Testis (tissue), 5 donors: ENCODE measurements at places on chromosomes 5 and 9. TPM values are rescaled to one million over a fixed set of nuclear protein-coding genes. Genes with fewer than 3 reads are reported as not detected.
A peak's percentile ranks its signal among the peaks of the same experiment; 100 is the strongest.

PCDHA13 gene
- 4.4 TPM for total RNA-seq

S100Z gene
- 0.71 TPM for total RNA-seq

MVB12B gene
- 30.7 TPM for total RNA-seq

PTPRD gene
- total RNA-seq = 33.6 TPM

PAEP gene
- not detected for total RNA-seq

TNFSF15 gene
- not detected for total RNA-seq

HAVCR2 gene
- total RNA-seq = 3.2 TPM

CCDC183 gene
- 41.1 TPM for total RNA-seq

CTXN3 gene
- total RNA-seq = 0.24 TPM

SERF1A gene
- total RNA-seq = 21.3 TPM

TTC33 gene
- total RNA-seq = 14.7 TPM

FYB1 gene
- total RNA-seq = 2.5 TPM

RNF183 gene
- total RNA-seq = 1.7 TPM

GRCh38 chr5:44891116-44891515, 82.4 kb downstream of the MRPS30 start:
- no peak for DNase-seq
- H3K4me3 ChIP-seq = no peak overlapping the region
- no peaks in the 10 kb centered on the region for H3K4me1 ChIP-seq
- no peaks in the 10 kb centered on the region for H3K36me3 ChIP-seq
- H3K27ac ChIP-seq = no peak overlapping the region
- no peaks in the 10 kb centered on the region for H3K27me3 ChIP-seq

DNA sequence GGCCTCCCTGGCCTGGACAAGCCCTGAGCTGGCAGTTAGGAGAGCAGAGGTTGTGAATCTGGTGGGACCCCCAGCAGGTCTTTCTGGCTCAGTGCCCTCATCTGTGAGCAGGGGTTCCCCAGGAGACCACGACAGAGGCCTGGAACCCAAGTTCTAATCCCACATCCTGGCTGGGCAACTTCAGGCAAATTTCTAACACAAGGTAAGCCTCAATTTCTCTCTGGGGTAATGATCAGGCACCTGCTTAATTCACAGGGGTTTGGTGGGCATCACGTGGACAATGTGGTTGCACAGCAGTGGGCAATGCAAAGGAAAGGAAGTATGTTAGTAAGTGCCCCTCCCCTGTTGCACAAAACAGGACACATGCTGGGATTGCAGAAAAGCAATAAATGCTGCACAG, 1.9 kb upstream of the KCNIP1 start:
- H3K4me3 ChIP-seq = no peak overlapping the region
- no peak for DNase-seq
- peaks cover 16% of the 10 kb centered on the region for H3K4me1 ChIP-seq
- H3K27ac ChIP-seq = no peak overlapping the region
- H3K36me3 ChIP-seq = no peaks in the 10 kb centered on the region
- H3K27me3 ChIP-seq = no peaks in the 10 kb centered on the region

- DNase-seq = no peak
- H3K4me3 ChIP-seq = no peak overlapping the region
- H3K4me1 ChIP-seq = no peaks in the 10 kb centered on the region
- H3K27me3 ChIP-seq = no peaks in the 10 kb centered on the region
These were observed 203.8 kb upstream of the DAP start for GRCh38 chr5:10964806-10965205.

- no peaks in the 10 kb centered on the region for H3K27me3 ChIP-seq
- no peak overlapping the region for H3K27ac ChIP-seq
- peaks cover 5% of the 10 kb centered on the region for H3K4me1 ChIP-seq
- no peaks in the 10 kb centered on the region for H3K36me3 ChIP-seq
- no peak for DNase-seq
These were observed 20.1 kb downstream of the C5orf58 start for GRCh38 chr5:170252720-170253350.

- H3K4me1 ChIP-seq = no peaks in the 10 kb centered on the region
- H3K4me3 ChIP-seq = no peak overlapping the region
- no peak for DNase-seq
- H3K27me3 ChIP-seq = no peaks in the 10 kb centered on the region
- no peak overlapping the region for H3K27ac ChIP-seq
- H3K36me3 ChIP-seq = no peaks in the 10 kb centered on the region
These were observed 88.6 kb downstream of the AGTPBP1 start for GRCh38 chr9:85653153-85653552.

GRCh38 chr5:170166101-170166500, 60.4 kb downstream of the FOXI1 start:
- no peaks in the 10 kb centered on the region for H3K4me1 ChIP-seq
- no peaks in the 10 kb centered on the region for H3K27me3 ChIP-seq
- no peak overlapping the region for H3K4me3 ChIP-seq
- no peak overlapping the region for H3K27ac ChIP-seq

DNA sequence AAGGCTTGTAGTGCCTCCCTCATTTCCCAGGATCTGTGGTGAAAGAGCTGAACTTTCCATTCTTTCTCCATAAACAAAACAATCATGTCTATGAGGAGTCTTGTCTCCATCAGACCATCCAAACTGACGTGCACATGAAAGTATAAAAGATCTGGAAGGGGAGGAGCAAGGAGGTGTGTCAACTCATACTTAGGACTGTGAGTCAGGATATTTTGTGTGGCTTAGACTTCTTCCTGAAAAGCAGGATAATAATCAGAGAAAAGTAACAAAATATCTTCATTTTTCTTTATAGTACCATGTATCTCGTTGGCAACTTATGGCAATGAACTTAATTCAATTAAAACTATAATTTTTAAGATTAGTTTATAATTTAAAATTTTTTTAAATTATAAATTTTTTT, 96.0 kb upstream of the PRRC1 start:
- H3K4me3 ChIP-seq = no peak overlapping the region
- no peak for DNase-seq
- no peaks in the 10 kb centered on the region for H3K27me3 ChIP-seq
- no peak overlapping the region for H3K27ac ChIP-seq

- no peaks in the 10 kb centered on the region for H3K4me1 ChIP-seq
- DNase-seq = no peak
- no peaks in the 10 kb centered on the region for H3K27me3 ChIP-seq
- H3K36me3 ChIP-seq = no peaks in the 10 kb centered on the region
- no peak overlapping the region for H3K27ac ChIP-seq
These were observed 81.1 kb downstream of the FAM174A start for GRCh38 chr5:100616291-100616690.

DNA sequence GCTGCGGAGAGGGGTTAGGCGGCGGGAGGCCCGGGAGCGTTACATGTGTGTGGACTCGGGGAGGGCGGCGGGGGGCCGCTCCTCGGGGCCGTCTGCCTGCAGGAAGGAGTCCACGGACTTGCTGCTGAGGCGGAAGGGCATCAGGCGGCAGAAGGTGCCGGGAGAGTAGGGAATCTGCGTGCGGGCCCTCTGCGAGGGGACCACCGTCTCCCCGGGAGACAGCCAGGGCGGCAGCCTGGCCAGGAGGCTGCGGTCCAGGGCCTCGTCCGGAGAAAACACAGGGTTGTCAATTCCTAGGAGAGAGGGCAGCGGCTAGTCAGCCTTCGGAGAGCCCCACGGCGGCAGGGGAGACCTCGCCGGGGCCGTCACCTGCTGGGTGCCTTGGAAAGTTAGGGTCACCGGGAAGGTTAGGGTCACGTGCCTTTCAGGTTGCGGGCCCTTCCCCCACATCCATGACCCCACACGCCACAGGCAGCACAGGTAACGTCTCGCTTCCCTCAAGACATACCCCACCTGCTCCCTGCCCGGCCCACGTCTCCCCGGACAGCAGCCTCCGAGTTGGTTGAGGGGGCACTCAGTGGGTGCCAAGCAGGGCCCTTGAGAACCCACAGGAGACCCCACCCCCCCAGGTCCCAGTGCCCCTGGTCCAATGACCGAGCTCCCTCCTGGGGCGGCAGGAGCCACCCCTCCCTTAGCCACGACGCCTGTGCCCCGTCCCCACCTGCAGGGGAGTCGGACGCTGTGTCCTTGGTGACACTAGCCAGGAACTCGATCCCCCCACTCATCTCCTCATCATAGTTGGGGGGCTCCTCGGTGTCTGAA, 32.1 kb downstream of the EXOC3 start:
- no peak overlapping the region for H3K4me3 ChIP-seq
- peaks cover 15% of the 10 kb centered on the region for H3K4me1 ChIP-seq
- H3K36me3 ChIP-seq = no peaks in the 10 kb centered on the region
- H3K27me3 ChIP-seq = no peaks in the 10 kb centered on the region

- no peak overlapping the region for H3K4me3 ChIP-seq
- peaks cover 11% of the 10 kb centered on the region for H3K4me1 ChIP-seq
- no peak for DNase-seq
- H3K27me3 ChIP-seq = no peaks in the 10 kb centered on the region
- no peak overlapping the region for H3K27ac ChIP-seq
These were observed 56.5 kb downstream of the ADAMTS2 start for GRCh38 chr5:179288809-179289185.

DNA sequence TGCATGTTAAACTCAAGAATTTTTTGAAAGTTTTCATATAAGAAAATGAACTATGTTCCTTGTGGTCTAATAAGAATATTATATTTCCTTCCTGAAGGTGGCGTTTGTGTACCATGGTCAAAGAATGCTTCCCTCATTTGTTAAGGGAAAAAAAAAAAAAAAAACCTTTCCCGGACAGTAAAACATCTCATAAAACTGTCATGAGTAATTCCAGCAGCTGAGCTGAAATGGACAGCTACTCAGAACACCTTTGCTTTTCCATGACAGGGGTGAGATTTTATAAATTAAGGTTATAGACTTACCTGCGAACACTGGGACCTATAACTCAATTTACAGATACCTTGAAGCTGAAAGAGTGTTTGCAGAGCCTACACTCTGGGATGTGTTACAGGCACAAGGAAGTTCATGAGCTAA, 113.2 kb upstream of the RANBP3L start:
- DNase-seq = no peak
- no peaks in the 10 kb centered on the region for H3K4me1 ChIP-seq
- H3K27ac ChIP-seq = no peak overlapping the region

- no peak overlapping the region for H3K4me3 ChIP-seq
- H3K27ac ChIP-seq = no peak overlapping the region
- H3K4me1 ChIP-seq = no peaks in the 10 kb centered on the region
- no peak for DNase-seq
These were observed 13.1 kb downstream of the PALM2AKAP2 start for GRCh38 chr9:109792951-109793546.

GRCh38 chr9:135069558-135070197, 17.8 kb upstream of the OLFM1 start:
- H3K27me3 ChIP-seq = no peaks in the 10 kb centered on the region
- H3K4me1 ChIP-seq = no peaks in the 10 kb centered on the region
- DNase-seq = no peak
- no peak overlapping the region for H3K4me3 ChIP-seq
- no peaks in the 10 kb centered on the region for H3K36me3 ChIP-seq

GRCh38 chr9:138044485-138045383, 167.2 kb downstream of the CACNA1B start:
- DNase-seq = peak; percentile 13
- H3K4me3 ChIP-seq = no peak overlapping the region
- no peaks in the 10 kb centered on the region for H3K36me3 ChIP-seq
- H3K4me1 ChIP-seq = no peaks in the 10 kb centered on the region
- no peaks in the 10 kb centered on the region for H3K27me3 ChIP-seq

GRCh38 chr5:98104454-98105188, 668.8 kb upstream of the RGMB start:
- no peak overlapping the region for H3K4me3 ChIP-seq
- H3K27ac ChIP-seq = no peak overlapping the region
- DNase-seq = no peak
- no peaks in the 10 kb centered on the region for H3K4me1 ChIP-seq
